NCI-H226 (cell line): ENCODE measurements at places on chromosomes 12 and 14.
A peak's percentile ranks its signal among the peaks of the same experiment; 100 is the strongest.

- DNase-seq: no peak
These were observed 181.1 kb downstream of the PTPN11 start for GRCh38 chr12:112599871-112600270.

GRCh38 chr12:108653082-108653516, 19.4 kb upstream of the SELPLG start:
- DNase-seq: no peak

DNA sequence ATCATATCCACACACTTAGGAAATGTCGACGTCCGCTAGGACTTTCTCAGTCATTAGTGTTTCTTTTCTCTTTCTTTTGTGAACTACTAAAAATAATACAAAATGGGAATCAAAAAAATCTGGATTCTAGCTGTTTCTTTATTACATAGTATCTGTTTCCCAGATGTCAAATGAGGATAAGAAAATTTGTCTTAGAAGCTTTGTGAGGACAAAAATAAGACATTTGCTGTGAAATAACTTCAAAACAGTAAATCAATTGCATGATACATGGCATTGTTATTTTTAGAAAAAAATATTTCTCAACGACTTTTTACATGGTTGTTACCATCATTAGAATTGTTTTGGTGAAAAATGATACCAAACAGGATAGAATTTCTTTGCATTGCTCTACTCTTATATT, 71.4 kb upstream of the IFNG-AS1 start:
- DNase-seq: no peak

DNA sequence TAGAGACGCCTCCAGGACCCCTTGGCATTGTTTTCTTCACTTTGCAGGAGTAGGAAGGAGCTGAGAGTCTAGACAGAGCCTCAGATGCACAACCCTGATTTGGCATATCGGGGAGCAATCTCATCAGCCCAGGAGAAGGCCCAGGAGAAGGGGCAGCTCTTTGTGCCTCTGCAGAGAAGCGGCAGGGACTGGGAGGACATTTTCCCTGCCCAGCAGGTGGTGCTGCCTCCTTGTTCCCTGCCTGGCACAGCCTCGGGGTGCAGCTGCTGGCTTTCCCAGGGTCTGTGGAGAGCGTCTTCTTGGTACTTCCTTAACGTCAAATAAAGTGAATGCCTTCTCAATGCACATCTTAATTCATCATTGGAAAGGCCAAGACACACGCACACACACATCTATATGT, 419.5 kb downstream of the TMEM121 start:
- no peak for DNase-seq

DNA sequence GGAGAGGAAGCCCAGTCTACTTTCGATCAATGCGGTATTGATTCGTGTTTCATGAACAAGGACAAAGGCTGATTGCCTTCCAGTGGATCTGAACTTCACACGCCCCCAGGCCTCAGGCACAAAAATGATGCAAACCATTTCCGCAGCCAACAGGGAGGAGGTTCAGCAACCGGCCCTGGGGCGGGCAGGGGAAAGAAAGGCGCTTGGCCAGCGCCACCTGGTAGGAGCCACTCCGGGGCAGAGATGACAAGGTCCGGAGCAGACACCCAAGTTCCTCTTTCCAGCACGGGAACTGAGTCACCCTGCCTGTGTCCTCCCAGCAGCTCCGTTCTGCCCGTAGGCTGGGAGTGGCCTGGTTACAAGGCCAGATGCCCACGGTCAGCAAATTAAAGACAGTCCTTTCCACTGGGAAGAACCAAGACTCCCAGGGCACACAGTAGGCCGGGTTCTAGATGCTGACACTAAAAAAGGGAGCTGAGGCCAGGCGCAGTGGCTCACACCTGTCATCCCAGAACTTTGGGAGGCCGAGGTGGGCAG, 136.3 kb downstream of the SCARB1 start:
- no peak for DNase-seq

GRCh38 chr12:62957233-62957953, 22.4 kb upstream of the PPM1H start:
- DNase-seq: no peak

GRCh38 chr12:125922330-125922729, 857.1 kb downstream of the AACS start:
- DNase-seq: no peak

GRCh38 chr12:120468821-120469449, 613 bp downstream of the SRSF9 start:
- no peak for DNase-seq

DNA sequence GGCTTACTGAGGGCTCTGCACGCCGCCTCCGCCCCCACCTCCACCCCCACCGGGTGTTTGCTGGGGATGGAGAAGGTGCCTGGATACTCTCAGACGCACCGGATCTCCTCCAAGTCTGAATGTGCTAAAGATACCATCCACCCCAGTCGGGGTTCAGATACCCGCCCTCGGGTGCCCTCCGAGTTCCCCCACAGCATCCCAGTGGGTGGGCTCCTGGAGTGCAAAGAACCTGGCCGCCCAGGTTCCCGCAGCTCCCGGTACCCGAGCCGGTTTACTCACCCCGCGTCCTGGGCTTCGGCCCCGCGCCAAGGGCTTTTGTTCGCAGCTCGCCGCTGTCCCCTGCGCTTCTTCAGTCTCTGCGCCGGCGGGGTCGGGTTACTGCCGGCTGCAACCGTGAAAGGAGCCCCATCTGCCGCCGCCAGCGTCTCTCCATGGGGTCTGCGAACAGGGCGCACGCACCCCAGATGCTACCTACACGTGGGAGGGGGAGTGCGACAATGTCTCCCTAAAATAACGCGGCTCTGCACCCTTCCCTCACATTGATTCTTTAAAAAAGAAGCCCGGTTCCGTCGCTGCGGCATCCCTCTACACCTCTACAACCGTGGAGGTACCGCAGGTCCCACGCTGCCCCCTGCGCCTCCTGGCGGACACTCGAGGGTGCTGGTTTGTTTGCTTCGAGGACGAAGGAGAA, at the start of gene CCDC177:
Gene CCDC177 (minus strand): TSS at position 609 of the 691 bp plus-strand sequence. CDS start 1,249 bp downstream, outside the sequence.
- peak; percentile 32 for DNase-seq

- peak; percentile 78 for DNase-seq
These were observed 475.3 kb downstream of the EGLN3 start for GRCh38 chr14:33475623-33476022.

GRCh38 chr14:72516936-72517700, 376.8 kb downstream of the DPF3 start:
- peak; percentile 43 for DNase-seq

DNA sequence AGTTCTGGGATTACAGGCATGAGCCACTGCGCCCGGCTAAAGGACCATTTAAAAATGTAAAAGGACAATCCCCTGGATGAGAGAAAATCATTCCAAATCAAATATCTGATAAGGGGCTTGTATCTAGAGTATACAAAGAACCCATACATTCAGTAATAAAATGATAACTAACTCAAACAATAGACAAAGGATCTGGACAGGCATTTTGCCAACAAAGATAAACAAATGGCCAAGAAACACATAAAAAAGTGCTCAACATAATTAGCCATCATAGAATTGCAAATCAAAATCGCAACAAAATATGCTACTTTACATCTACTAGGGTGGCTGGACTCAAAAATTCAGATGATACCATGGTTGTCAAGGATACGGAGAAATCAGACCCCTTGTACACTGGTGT, 8.5 kb upstream of the BICD1 start:
- no peak for DNase-seq

GRCh38 chr14:101735453-101735852, 26.1 kb upstream of the PPP2R5C start:
- no peak for DNase-seq

- peak; percentile 45 for DNase-seq
These were observed 69.4 kb upstream of the EVL start for GRCh38 chr14:99995700-99996356.

- no peak for DNase-seq
These were observed 8.3 kb upstream of the CCND2 start for GRCh38 chr12:4265280-4265679.

- DNase-seq: no peak
These were observed 159.3 kb downstream of the TTC7B start for GRCh38 chr14:90656973-90657372.

GRCh38 chr12:23731035-23731434, 218.4 kb downstream of the SOX5 start:
- DNase-seq: no peak

- DNase-seq: peak; percentile 89
These were observed 107.7 kb upstream of the LRFN5 start for GRCh38 chr14:41498959-41499358.

DNA sequence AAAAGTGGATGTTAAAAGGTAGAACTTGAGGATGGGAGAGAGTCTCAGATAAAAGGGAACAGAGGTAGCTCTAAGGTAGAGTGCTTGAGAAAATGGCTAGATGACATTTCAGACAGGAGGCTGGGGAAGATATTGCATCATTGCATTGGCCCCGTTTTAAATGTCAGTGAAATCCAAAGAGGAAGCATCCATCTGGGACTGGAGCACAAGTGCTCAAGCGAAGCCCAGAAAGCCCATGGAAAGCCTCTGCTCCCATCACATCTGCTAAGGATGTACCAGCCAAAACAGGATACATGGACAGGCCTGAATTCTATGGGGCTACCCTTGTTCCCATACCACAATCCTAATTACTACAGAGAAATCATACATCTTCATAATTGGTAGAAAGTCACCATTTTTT, 581.5 kb upstream of the TMEM132C start:
- DNase-seq: no peak

GRCh38 chr14:42335918-42336317, 729.2 kb downstream of the LRFN5 start:
- no peak for DNase-seq

GRCh38 chr14:37932008-37932407, 275.7 kb upstream of the SSTR1 start:
- no peak for DNase-seq

- DNase-seq: peak; percentile 34
These were observed 177.9 kb upstream of the KITLG start for GRCh38 chr12:88758176-88758575.

GRCh38 chr12:34388636-34389377, 366.5 kb downstream of the ALG10 start:
- no peak for DNase-seq

- DNase-seq: no peak
These were observed 270.7 kb upstream of the DIO3 start for GRCh38 chr14:101290611-101291010.

DNA sequence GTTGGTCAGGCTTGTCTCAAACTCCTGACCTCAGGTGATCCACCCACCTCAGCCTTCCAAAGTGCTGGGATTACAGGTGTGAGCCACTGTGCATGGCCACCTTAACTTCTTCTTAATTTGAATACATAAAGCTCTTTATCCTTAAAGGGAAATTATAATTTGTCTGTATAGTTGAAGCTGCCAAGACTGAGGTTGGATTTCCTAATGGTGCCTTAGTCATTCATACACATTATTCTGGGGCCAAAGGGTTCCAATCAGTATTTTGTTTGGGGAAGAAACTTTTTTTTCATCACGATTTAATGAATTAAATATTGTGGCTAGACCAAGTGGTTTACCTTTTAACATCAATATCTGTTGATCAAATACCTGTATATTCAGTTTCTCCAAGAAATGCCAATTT, 135.9 kb downstream of the SYT1 start:
- no peak for DNase-seq

DNA sequence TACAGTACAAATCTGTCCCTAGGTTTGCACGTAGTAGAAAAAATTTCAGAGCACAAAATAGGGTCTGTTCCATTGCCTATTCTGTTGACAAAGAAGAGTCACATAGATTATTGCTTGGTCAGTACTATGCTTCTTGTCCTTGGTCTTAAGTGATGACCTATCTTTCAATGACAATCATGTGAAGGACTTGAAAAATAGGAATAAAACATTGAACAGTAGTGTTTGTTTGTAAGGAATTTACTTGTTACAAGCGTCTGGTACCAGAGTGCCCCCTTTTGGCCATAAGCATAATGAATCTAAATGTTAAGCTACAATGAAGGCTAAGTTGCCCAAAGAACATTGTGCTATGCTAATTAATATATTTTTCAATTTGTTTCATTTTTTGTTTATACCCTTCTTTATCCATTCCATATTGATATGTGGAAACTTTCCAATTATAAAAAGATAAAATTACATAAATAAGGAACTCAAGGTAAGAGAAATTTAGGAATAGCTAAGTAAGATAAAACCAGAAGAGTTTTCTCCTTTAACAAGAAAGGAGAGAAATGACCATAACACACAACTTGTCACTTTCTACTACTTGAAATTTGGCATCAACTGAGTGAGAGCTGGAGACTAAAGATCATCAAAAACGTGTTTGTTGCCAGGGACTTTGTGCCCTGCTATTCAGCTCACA, 204.7 kb downstream of the EPS8 start:
- peak; percentile 10 for DNase-seq

GRCh38 chr14:69910871-69911270, 31.7 kb downstream of the SMOC1 start:
- DNase-seq: no peak

DNA sequence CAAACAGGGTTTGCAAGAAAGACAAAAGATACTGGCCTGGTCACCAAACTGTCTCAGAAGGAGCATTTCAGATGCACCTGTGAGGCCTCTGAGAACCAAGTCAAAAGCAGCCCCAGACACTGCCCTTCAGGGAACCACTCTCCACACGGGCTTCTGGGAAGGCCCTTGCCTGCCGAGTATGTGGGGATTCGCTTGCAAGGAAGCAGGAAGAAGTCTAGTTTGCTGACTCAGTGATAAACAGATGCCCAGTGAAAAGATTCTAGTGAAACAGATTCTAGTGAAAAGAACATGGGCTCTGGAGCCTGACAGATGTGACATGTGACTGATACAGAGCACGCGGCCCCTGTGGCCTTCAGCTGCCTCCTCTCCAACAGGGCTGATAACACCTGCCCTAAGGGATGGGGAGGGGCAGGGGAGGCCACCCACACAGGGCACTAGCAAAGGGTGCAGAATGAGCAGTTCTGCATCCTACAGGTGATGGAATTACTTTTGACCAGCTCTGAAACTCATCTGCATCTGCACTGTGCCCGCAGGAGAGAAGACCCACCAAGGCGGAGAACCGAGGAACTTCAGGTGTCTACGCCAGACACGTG, 19.1 kb downstream of the AMN start:
- no peak for DNase-seq

- DNase-seq: no peak
These were observed 64.1 kb downstream of the APPL2 start for GRCh38 chr12:105171691-105172436.

DNA sequence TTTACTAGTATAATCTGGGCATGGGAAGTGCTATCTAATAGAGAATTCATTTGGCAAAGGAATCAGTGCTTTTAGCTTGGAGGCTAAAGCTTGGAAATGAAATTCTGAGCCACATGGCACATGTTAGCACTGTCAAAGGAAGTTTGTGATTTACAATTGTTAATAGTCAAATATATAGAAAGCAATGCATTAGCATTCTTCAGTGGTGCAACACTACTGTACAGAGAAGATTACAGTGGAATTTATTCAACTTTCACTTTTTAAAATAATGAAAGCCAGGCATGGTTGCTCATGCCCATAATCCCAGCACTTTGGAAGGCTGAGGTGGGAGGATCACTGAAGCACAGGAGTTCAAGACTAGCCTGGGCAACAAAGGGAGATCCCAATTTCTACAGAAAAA, 45.9 kb downstream of the PAX9 start:
- no peak for DNase-seq

DNA sequence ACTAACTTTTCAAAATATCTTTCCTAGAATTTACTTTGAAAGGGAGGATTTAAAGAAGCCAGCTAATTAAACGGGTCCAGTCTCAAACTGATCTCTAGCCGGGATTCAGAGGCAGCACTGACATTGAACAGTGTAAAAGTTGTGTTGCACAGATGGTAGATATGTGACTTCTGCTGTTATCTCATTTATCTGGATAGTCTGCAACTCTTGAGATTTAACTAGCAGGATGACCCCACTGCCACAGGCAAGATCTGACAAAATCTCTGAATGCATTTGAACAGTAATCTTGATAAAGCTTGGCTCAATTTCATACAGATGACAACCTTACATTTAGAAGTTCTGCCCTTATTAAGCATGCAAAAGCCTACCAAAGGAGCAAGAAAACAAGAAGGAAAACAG, 138.0 kb upstream of the CPNE8 start:
- DNase-seq: no peak
